ENCODE measurements at places on chromosomes 1 and 21.

DNA sequence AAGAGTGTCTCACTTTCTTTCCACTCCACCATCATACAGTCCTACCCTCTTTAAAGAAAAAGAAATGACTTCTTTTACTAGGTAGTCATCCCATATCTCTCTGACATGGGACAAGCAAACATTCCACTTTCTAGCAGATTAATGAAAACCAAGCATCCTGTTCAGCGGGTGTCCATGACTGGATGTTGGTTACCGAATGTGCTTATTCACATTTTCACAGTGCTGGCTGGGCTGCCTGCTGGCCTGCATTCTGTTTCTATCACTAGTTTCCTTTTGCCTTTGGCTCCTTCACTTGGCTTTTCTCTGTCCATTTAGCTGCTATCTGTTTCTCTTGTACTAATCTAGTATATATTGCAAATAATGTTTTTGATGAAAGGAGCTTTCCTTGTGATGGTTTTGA, 598.4 kb downstream of the RWDD3 start:
- DNase-seq = no peak

GRCh38 chr1:219177363-219177762, 3.7 kb downstream of the LYPLAL1 start:
- DNase-seq = no peak

GRCh38 chr21:35575280-35575915, 484.9 kb downstream of the SETD4 start:
- no peak for DNase-seq

GRCh38 chr1:27979151-27979858, 19.5 kb downstream of the XKR8 start:
- no peak for DNase-seq

- DNase-seq = no peak
Observed at GRCh38 chr1:62732331-62732730, 44.1 kb upstream of the DOCK7 start.

GRCh38 chr21:39972471-39972870, 105.2 kb downstream of the PCP4 start:
- DNase-seq = no peak

GRCh38 chr1:88180449-88181108, 503.5 kb upstream of the PKN2 start:
- DNase-seq = peak; percentile 59

- no peak for DNase-seq
Observed at GRCh38 chr1:87252406-87252805, 76.3 kb upstream of the LMO4 start.

GRCh38 chr1:8844501-8845006, 27.1 kb upstream of the RERE start:
- no peak for DNase-seq

Data from stimulated activated CD4-positive, alpha-beta T cell treated with anti-CD3 and anti-CD28 coated beads, Interleukin-2, amount 100 ng/mL, for 48 hours (primary cell).